ENCODE measurements at places on chromosomes 3 and 15.
A peak's percentile ranks its signal among the peaks of the same experiment; 100 is the strongest.

- DNase-seq: no peak
Measured at GRCh38 chr3:66411961-66412887, 88.6 kb downstream of the LRIG1 start.

DNA sequence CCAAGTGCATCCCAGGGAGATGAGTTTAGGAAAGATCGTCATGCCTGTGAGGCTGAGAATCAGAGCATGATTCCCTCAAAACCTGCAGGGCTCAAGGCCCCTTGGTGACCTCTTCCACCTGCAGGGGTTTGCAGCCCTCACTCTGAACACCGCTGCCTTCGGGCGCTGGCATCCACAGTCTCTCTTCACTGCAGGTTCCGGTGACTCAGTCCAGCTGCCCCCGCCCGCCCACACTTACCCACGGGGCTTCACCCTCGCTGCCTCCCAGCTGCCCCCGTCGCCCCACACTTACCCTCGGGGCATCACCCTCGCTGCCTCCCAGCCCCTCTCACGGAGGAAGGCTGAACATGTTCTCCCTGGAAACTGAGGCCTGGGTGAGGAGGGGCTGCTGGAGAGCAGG lies 277.1 kb downstream of the XXYLT1 start:
- DNase-seq: no peak

DNA sequence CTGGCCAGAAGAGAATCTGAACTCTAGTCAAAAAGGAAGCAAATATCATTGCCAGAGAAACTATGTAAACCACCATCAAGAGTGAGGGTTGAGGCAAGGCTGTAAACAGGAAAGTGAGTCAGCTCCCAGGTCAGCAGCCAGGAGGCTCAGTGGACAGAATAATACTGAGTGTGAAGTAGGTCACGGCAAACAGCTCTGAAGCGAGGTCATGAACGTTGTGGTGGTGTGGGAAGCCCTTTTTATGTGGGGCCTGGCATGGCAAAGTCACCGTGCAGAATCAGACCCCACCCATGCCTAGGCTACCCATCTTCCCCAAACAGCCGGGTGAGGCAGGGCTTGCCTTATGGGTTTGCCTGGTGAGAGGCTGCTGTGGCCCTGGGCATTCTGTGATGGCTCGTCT lies 43.9 kb downstream of the THBS1 start:
- DNase-seq: peak; percentile 98

GRCh38 chr3:188486126-188486525 lies 332.2 kb downstream of the LPP start:
- no peak for DNase-seq

GRCh38 chr3:8482960-8483665 lies 18.5 kb upstream of the LMCD1 start:
- peak; percentile 87 for DNase-seq

- DNase-seq: no peak
Measured at GRCh38 chr15:74423431-74424257, 10.1 kb downstream of the SEMA7A start.
